NCI-H774 (cell line): ENCODE measurements at places on chromosomes 4 and X.

- peak; percentile 60 for DNase-seq
Measured at GRCh38 chr4:118865091-118865708, 23.5 kb upstream of the SYNPO2 start.

DNA sequence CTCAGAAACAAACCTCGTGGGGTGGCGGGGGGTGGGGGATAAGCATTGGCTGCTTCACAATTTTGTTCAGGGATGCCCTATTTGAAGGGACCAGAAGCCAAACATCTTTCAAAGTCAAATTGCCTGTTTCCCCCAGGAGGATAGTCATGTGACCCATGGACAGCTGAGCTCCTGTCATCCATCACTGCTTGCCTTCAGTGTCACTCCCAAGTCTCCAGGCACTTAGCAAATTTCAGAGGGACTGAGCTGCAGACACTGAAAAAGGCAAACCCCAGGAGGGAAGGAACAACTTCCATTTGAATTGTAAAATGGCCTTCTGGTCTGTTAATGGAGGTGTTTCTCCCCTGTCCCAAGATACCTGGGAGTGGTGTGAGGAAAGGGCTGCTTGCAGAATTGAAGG lies 73.4 kb downstream of the FRMPD3 start:
- DNase-seq = no peak

DNA sequence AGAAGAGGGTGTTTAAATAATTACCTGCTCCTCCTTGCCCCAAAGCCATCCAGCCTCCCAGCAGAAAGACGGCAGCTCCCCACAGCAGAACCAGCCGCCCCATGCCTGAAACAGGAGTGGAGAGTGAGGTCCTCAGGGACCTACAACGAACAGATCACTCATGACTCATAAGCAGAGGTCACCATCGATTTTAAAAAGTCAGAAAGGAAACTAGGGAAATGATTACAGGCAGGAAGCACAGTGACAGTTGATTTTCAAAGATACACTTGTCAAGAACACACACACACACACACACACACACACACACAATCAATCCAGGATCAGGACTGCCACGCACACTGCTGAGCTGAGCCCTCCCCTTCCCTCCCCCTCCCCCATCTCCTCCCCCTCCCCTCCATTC lies at the start of gene CRLF2:
CRLF2 (minus strand) TSS at position 118 of the 400 bp plus-strand sequence; CDS start at position 103, 15 bp downstream.
- no peak for DNase-seq

DNA sequence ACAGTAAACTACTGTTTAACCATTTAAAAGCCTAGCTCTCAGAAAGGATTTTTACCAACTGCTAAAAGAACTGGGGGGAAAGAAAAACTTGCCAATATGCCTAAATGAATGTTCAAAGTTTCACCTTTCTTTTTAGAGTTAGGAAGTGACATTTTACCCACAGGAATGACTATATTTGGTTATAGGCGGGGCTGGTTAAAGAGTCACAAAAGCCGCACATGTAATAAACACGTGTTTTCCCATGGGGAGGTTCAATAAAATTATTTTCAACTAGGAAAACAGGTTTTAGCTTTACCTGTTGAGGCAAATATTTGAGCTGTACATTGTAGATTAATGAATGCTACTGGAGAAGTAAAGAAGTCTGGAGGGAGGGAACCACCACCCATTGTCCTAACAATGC lies 41.6 kb upstream of the UGDH start:
- DNase-seq = no peak

DNA sequence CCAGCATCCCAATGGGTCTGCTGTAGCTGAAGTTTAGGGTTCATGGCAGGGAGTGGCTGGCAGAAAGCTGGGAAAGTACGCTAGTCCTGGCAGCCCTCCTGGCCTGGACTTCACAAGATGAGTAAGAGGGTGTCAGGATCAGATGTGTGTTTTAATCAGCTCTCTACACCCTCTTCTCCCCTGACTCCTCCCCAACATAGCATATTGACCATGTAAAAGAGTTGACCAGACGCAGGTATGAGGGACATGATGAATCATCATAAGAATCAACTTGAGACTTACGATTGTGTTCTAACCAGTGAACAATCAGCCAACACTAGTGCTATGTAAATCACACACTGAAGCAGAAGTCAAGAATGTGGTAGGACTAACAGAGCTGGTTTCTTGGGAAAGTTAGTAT lies 5.3 kb downstream of the SOWAHB start:
- DNase-seq = no peak

GRCh38 chrX:75273483-75273882 lies 402 bp upstream of the UPRT start:
- no peak for DNase-seq

- no peak for DNase-seq
Measured at GRCh38 chrX:112513154-112513553, 166.6 kb downstream of the LHFPL1 start.

DNA sequence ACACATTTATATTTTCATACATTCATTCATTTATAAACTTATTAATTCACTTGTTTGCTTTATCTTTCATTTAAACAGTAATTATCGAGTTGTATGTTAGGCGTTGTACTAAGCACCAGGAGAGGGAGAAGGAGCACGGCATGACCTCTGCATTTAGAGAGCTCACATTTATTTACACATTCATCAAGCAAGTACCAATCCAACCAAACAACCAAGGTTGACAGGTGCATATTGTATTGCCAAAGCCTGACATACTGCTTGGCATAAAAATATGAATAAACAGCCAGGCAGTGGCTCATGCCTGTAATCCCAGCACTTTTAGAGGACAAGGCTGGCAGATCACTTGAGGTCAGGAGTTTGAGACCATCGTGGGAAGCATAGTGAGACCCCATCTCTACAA lies 37.0 kb upstream of the CLNK start:
- DNase-seq = peak; percentile 71

DNA sequence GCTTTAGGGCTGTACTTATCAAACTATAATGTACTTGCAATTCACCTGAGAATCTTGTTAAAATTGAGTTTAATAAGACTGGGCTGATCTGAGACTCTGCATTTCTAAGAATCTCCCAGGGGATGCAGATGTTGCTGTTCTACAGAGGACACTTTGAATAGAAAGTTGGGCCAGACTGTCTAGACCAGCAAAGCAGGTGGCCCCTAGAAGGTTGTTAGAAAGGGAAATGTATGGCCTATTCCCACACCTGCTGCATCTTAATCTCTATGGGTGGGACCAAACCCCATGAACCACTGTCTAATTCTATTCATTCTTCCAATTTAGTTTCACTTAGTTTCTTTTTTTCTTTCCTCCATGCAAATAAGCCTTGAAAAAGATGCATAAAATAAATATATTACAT lies 413.2 kb upstream of the TECRL start:
- no peak for DNase-seq

GRCh38 chr4:129358571-129358970 lies 262.6 kb downstream of the C4orf33 start:
- DNase-seq = no peak

DNA sequence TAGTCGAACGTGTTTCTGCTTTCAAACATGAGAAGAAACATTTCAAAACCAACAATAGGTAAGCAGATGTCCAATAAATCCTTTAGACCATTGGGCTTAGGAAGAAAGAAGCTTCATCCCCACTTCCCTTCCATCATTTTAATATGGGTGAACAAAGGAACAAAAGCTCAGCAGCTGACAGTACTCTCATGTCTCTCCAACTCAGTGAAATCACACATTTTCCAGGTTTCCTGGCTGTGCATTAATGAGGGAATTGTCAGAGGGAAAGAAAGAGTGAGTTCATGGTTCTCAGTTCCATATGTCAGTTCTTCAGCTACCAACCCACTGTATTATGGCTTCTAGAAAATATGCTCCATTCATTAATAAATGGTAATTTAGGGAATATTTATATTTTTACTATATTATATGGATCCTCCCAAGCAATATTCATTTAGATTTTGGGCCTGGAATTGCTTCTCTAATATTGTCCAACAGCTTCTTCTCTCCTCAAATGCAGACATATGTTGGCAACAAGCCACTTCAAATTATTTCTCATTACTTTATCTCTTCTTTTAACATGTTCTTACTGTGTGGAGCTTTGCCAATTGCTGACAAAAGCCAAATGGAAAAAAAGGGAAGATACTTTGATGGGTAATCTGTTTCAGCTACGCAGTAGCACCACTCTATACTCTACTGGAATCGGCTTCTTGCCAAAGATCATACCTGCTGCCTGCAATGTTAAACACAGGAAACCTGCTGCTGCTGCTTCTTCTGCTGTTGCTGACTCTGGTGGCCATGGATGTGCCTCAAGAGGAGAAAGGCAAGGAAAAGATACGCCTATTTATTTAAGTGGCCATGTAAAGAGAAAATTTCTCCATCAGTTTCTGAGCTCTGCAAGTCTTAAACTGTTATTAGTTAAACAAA lies 1757.6 kb downstream of the ARAP2 start:
- DNase-seq = no peak

- no peak for DNase-seq
Measured at GRCh38 chr4:2064276-2064991, 5.3 kb downstream of the NAT8L start.

GRCh38 chr4:183142571-183143550 lies 43.8 kb downstream of the WWC2 start:
- DNase-seq = no peak

- no peak for DNase-seq
Measured at GRCh38 chrX:71941776-71942175, 31.1 kb downstream of the NHSL2 start.

- no peak for DNase-seq
Measured at GRCh38 chr4:25839233-25839632, 23.6 kb downstream of the SEL1L3 start.

DNA sequence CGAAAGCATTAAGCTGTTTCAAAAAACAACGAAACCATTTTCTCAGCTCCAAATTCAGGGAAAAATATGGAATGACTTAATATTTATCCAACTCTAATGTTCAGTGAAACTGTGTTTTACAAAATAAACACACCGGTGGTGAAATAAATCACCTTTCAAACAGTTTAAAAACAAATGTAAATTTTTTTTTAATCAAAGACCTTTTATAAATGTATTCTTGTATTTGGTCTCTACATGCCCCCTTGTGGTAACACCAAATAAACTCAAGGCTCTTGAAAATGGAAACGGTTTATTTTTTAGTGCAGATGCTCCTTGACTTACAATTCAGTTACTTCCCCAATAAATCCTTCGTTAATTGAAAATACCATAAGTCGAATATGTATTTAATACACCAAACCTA lies 45.8 kb upstream of the ITM2A start:
- DNase-seq = peak; percentile 31

DNA sequence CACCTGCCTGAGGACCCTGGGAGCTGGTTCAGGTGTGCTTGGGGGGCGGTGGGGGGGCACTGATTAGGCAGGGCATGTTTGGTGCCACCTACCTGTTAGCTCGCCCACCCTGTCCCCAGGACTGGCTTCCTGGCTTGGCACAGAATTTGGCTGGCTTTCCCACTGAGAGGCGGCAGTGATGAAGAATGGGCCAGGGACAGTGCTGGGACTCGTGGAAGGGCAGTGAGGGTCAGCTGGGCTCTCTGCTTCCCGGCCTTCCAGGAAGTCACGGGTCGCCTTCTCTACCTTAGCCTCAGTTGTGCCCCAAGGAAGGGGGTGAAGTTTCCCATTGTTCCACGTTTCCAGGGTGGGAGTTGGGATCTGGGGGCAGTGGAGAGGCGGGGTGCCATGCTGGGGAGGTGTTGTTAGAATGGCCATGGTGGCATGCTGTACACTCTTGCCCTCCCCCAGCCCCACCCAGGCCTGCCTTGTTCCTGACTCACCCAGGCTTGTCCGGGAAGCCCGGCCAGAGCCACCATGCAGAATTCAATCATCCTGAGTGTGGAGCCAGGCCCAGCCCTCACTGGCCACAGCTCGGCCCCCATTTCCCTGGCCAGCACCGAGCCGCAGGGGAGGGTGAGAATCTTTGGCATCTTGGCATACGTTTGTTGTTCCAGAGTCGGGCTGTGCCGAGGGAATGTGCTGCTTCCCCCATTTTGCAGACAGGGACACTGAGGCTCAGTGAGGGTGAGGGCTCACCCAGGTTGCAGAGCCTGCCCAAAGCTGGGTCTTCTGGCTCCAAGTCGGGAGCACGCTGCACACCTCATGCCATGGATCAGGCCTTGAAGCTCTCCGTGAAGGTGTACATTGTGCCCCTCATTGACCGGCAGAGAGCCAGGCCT lies 21.9 kb upstream of the GPR78 start:
- no peak for DNase-seq

DNA sequence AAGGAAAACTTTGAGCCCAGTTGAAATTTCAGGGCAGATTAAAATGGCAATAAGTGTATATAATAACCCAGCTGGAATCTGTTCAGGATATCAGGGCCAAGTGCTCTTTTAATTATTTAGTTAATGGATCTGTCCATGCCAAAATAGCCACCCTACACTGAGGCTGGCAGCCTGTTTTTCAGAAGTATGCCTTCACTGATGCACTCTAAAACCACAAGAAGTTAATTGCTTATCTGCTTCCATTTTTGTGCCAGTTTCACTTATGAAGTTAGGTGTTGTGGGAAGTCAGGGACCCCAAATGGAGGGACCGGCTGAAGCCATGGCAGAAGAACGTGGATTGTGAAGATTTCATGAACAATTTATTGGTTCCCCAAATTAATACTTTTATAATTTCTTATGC lies 960.3 kb downstream of the C4orf33 start:
- no peak for DNase-seq

GRCh38 chr4:110798687-110799086 lies 175.8 kb upstream of the PITX2 start:
- DNase-seq = no peak

DNA sequence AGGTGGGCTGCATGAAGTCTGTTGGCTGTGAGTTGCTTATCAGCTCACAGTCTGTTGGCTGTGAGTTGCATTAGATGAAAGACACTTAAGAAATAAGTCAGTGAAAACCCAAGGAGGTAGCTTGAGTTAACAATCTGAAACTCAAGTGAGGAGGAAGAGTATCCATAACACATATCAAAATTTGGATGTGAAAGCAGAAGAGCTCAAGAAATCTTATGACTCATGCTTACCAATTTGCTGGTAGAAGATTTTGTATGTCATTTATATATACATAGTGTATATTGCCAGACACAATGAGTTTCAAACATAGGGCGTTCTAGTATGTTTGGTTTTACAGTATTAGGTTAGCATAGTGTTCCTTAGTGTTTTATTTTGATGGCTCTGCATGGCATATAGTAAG lies 107.4 kb downstream of the DDIT4L start:
- DNase-seq = no peak

DNA sequence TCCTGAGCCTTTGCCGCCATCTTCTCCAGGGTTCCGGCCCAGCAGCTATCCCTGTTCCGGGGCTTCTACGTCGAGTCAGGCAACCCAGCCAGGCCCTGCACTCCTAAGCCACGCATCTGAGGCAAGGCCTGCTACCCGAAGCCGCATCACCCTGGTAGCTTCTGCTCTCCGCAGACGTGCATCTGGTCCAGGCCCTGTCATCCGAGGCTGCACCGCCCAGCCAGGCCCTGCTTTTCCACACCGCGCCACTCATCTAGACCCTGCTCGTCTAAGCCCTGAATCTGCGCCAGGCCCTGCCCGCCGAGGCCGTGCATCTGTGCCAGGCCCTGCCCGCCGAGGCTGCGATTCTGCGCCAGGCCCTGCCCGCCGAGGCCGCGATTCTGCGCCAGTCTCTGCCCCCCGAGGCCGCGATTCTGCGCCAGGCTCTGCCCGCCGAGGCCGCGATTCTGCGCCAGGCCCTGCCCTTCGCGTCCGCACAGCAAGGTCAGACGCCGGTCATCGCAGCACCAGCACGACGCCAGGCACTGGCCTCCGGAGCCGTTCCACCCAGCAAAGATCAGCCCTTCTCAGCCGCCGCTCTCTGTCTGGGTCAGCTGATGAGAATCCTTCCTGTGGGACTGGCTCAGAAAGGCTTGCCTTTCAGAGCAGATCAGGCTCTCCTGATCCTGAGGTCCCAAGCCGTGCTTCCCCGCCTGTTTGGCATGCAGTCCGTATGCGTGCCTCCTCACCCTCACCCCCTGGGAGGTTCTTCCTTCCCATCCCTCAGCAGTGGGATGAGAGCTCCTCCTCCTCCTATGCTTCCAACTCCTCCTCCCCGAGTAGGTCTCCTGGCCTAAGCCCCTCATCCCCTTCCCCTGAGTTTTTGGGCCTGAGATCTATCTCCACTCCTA lies 75.1 kb downstream of the NUDT10 start:
- no peak for DNase-seq
